ENCODE measurements at places on chromosomes 4 and X. TPM values are rescaled to one million over a fixed set of nuclear protein-coding genes. Genes with fewer than 3 reads are reported as not detected.

Gene CCDC110
- 0.44 TPM for total RNA-seq

- DNase-seq, result no peak
Observed at GRCh38 chr4:39759569-39759968, 61.6 kb downstream of the UBE2K start.

DNA sequence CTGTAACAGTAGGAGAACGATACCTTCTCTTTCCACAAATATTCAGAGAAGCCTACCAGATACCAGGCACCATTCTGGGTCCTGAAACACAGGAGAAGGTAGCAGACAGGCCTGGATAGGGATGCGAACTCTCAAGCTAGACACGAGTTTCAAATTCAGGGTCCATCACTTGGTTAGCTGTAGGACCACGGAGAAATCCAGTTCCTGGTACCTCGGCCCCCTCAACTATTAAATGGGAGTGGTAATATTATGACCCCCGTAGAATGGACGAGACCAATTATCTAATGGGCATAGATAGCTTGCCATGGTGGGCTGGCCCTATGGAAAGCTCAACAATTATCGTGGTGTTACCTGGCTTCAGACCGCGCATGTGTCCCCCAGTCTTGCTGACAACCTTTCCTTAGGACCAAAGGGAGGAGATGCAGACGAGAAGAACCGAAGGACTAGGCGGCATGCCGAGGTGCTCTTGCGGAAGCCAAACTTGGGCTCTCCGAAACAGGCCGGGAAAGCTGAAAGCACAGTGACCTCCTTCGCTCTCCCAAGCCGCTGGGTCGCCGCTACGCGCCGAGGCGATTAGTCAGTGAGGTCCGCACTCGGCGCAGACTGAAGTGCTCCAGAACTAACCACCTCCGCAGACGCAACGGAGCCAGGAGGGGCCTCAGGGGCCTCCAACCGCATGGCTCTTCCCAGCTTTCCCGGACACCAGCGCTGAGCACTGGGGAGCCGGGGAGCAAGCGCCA lies 19.6 kb downstream of the NKX3-2 start:
- DNase-seq, result no peak

DNA sequence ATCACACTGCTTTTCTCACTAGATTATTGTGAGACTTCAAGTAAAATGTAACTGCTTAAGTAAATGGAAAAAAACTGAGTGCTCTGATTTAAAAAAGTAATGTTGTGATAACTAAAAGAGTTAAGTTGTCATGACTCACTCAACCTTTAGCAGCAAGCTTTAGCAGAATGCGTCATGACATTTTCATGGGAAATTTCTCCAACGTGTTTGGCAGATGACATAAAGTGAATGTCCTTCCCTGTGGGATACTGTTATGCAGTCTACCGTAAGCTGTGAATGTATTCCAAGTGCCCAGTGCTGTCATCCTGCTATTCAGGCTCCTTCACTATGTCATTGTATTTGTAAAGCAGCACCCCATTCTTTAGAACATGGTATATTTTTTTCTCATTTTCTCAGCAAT lies 136.2 kb downstream of the CPXCR1 start:
- DNase-seq, result no peak

Gene PCDH19
- total RNA-seq, result under 0.01 TPM

Gene IL2
- total RNA-seq, result not detected

GRCh38 chr4:8176547-8177399 lies 18.2 kb upstream of the ABLIM2 start:
- peak; percentile 73 for DNase-seq

GRCh38 chr4:159925770-159926169 lies 822.9 kb downstream of the RAPGEF2 start:
- DNase-seq, result no peak

GRCh38 chr4:158580064-158580463 lies 58.4 kb downstream of the RXFP1 start:
- no peak for DNase-seq

- DNase-seq, result no peak
Observed at GRCh38 chr4:53586121-53586816, 5.0 kb downstream of the LNX1 start.

- DNase-seq, result peak; percentile 28
Observed at GRCh38 chr4:53592686-53593501, 1.6 kb upstream of the LNX1 start.

DNA sequence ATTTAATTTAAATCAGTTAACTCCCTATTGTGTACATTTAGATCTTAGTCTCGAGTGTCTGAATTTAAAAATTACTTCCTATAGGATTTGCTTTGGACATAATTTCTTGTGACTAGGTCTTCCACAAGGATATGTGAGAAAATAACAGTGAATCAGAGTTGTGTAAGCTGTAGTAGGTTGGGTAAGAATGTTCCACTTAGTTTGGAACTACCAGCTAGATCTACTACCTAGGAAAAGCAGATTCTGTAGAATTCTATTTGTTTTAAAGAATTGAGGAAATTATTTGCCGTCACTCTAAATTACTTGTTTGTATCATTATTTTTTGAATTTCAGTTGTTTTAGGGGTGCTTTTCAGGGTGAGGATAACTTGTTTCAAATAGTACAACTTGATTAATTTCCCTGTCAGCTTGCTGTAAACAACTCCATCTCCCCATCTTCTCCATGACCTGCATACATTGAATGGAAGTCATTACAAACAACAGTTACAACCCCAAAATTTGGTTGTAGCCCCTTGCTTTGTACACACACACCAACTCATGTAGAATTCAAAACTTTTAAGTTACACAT lies 1.3 kb downstream of the MTHFD2L start:
- peak; percentile 31 for DNase-seq

Gene ZCCHC18
- total RNA-seq, result 1.4 TPM
